Activated CD4-positive, alpha-beta T cell treated with anti-CD3 and anti-CD28 coated beads, Interleukin-2, amount 50 U/mL, for 1 hour (primary cell): ENCODE measurements at places on chromosomes 5 and 9.

DNA sequence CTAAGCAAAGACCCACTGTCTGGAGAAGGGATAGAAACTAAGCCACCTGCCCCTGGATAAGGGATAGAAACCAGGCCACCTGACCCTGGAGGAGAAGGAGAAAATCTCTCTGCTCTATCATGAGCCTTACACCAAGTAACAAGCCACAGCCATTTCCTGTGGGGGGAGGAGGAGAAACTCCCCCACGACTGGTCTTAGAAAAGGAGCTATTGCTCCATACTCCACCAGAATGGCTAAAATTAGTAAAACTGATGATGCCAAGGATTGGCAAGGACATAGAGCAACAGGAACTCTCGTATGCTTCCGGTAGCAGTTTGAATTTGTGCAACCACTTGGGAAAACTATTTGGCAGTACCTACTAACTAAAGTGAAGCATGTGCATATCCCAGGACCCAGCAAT, 70.8 kb downstream of the ACTL7B start:
- no peak for DNase-seq

GRCh38 chr5:126016256-126016655, 407.0 kb upstream of the GRAMD2B start:
- no peak for DNase-seq

DNA sequence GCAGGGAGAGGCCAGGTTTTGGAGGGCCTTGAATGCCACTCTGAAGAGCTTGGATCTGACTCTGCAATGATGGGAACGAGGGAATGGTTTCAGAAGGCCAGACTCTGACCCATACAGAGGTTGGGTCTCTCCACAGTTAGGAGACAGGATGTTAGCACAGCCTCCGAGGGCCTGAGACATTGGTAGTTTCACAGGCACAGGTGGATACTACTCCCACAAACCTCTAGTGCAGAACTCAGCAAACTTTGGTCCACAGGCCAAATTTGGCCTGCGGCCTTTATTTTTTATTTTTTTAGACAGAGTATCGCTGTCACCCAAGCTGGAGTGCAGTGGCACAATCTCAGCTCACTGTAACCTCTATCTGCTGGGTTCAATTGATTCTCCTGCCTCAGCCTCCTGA, 2.9 kb downstream of the GNPDA1 start:
- no peak for DNase-seq

DNA sequence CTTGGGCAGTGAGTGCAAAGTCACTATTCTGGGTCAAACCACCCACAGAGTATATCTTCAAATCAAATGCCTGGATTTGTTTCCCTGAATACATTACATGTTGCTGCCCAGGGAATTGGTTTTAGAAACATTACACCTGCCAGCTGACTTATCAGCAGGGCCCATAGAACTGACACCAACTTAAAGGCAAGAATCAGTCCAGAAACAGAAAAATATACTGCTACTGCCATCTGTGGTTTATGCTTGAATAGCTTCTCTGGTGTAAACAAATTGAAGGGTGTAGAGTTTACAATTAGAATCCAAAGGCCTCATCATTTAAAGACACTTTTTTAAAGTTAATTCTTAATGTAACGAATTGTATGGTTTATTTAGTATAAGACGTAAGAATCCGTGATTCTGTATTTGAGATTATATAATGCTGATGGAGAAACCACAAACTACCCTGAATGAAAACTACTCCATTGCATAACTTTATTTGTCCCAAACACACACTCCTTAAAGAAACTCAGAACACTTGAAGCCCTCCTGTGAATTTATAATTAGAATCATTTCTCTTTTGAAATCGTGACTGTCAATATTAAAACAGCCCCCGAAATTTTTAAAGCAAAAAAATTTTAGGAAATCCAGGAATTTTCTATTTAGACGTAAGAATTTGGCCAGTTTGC, 6.2 kb downstream of the NR6A1 start:
- DNase-seq, result no peak

DNA sequence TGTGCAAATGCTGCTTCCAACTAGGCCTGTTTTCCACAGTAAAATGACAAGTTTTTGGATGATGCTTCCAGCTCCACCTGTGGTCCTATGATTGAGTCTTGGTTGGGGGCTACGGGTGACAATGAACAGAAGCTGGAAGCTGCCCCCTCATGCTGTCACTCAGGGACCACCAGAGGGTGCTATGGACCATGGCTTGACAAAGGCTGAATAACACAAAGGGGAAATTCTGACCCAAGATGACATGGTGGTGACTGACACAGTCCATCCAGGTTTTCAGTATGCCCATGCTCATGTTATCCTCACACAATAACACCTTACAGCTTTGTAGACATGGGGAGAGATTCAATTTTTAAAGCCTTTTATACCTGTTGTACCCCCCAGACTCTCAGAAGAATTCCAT, 23.9 kb upstream of the SAP30L start:
- no peak for DNase-seq

DNA sequence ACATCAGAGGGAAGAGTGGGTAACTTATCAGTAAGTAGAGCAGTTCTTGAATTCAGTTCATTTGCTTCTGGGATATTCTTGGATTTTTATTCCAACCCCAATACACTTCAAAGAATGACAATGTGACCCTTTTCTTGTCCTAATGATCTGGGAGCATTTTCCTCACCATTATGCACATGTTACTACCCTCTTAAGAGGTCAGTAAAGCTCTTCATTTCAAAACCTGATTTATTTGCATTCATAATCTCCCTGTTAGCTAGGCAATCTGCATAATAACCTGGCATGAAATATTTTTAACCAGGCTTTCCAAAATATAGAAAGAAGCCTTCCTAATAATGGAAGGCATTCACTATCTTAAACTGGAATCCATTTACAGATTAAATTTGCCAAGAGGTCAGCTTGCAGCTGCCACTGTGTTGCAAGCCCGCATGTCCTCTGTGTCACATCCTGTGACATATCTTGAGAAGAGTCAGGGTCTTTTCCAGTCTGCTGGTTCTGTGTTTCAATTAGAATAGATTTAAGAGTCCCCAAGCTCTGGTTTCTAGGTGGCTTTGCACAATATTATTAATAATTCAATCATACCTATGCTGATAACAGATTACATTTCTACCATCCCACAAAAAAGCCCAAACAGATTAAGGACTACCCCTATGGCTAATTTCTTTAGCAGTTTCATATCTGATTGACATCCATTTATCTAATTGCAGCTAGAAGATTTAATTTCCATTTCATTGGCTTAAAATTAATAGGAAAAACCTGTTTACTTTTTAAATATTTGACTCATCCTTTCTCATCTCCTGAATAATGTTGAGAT, 30.9 kb upstream of the PPP2R2B start:
- DNase-seq, result no peak

- DNase-seq, result no peak
Observed at GRCh38 chr5:83102364-83102980, 25.1 kb downstream of the XRCC4 start.

- no peak for DNase-seq
Observed at GRCh38 chr5:116550082-116550481, 24.5 kb downstream of the SEMA6A start.

DNA sequence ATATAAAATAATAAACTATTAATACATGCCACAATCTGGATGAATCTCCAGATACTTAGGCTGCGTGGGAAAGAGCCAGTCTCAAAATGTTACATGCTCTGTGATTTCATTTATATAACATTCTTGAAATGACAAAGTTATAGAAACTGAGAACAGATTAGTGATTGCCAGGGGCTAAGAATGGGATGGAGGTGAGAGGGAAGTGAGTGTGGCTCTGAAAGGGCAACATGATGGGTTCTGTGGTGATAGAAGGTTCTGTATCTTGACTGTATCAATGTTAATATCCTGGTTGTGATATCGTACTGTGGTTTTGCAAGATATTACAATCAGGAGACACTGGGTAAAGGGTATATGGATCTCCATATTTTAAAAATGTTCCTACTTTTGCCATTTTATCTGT, 50.7 kb downstream of the SPEF2 start:
- DNase-seq, result no peak

- DNase-seq, result no peak
Observed at GRCh38 chr5:138726848-138727247, 26.4 kb upstream of the CTNNA1 start.

DNA sequence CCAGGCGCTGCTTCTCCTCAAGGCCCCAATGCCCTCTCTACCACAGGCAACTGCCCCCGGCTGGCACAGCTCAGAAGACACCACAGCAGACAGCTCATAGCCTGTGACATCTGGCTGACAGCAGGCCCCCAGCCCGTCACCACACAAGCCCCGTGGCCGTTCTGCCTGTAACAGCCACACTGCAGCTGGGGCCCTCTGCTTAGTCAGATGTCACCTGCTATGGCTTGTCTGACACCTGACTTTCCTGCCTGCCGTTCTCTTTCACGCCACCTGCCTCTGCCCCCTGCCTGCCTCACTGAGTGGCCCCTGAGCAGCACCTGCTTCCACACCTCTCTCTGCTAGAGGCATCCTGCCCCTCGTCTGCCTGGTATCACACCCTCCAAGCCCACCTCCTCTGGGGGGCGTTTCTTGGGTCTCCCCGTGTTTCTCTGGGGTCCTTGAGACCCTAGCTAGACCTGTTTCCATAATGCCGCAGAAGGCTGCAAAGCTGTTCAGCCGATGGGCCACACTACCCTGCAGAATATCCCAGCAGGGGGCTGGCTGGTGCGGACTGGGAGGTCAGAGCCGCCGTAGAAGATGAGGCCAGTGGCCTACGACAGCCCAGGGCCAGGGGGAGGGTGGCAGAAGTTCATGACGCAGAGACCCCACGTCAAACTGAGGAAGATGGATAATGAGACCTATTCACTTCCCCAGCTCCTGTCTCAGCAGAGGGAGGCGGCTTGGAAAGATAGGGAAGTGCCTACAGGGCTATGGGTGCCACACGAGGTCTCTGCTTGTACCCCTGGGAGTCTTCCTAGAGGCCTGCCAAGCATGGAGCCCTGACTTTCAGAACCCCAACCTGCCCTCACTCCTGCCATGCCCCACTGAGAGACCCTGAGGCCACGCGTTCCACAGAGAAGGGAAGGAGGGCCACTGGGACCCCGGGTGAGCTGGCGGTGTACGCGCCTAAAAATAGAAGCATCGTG, 95.1 kb downstream of the ZNF354C start:
- no peak for DNase-seq

GRCh38 chr9:73200694-73201452, 49.2 kb downstream of the ANXA1 start:
- DNase-seq, result no peak

DNA sequence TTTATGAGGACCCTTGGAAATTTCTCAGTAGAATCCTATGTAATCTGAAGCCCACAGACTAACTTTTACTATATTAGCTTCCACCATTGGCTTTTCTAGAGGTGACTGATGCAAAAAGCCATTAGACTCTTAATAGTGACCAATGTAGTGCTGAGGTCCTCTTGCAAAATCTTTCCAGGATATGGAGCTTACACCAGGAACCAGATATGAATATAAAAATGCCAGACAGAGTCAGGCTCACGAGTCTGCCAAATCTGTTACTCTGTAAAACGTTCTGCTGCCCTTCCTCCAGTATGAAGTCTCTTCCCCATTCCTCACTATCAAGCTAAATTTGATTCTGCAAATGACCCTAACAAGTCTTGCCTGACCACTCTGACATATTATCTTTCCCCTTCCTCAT, 73.4 kb upstream of the C6 start:
- DNase-seq, result no peak

- no peak for DNase-seq
Observed at GRCh38 chr9:128707446-128707845, 5.1 kb downstream of the PKN3 start.

DNA sequence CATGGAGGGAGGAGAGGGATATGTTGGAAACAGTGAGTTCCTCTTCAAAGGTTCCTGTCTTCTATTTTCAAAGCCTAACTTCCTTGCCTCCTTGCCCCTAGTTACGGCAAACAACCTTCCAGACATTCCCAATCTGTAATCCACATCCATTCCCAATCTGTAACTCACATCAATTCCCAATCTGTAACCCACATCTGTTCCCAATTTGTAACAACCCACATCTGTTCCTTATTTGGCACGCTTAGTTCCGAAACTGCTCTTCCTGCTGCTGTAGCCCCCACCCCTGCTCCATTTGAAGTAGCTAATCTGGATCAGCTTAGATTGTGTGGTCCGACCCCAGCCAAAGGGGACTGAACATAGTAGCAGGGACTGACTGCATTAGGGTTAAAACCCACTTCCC, 23.9 kb upstream of the IDNK start:
- no peak for DNase-seq

DNA sequence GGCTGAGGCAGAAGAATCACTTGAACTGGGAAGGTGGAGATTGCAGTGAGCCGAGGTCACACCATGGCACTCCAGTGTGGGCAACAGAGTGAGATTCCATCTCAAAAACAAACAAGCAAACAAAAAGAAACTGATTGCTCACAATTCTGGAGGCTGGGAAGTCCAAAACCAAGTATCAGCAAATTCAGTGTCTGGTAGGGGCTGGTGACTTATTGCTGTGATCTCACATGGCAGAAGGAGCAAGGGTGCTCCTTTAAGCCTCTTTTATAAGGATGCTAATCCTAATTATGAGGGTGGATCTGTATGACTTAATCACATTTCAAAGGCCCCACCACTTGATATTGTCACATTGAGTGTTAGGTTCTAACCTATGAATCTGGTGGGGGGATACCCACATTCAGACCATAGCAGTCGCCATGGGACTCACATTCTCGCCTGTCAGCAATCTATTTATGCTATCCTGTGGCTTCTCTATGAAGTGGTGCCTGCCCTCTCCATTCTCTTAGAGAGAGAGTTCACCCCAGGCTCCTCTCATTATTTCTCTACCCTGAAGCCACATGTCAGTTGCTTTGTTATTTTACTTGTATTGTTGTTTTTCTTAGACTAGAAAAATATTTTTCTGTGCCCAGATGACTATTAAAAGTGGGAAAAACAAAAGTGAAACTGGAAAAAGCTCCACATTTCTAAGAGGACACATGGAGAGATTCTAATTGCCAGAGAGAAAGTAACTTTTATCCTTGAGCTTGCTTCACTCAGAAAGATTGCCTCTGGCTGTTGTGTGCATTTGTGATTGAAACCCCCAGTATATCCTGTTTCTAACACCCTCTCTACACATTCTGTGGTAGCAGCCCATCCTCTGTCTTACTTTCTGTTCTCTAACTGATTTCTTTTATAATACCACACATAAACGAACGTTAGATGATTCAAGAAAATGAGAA, 18.8 kb upstream of the PRLR start:
- no peak for DNase-seq

DNA sequence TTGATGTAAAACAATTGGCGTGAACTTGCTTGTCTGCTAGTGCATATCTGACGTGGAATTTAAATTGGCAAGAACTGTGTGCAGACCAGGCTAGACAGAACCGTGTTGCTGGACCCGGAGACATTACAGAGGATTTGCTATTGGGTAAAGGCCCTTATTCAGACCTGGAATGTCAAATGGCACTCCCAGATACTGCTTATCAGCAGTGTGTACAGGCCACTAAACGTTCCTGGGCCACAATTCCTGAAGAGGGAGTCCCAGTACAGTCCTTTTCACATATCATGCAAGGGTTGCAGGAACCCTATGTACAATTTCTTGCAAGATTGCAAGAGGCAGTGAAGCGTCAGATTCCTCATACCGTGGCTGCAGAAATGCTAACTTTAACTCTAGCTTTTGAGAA, 13.5 kb upstream of the MCCC2 start:
- no peak for DNase-seq
